Cardiac septum (tissue), 1 donor: ENCODE measurements at places on chromosomes 7 and 10. TPM values are rescaled to one million over a fixed set of nuclear protein-coding genes. Genes with fewer than 3 reads are reported as not detected.
A peak's percentile ranks its signal among the peaks of the same experiment; 100 is the strongest.

The NKX6-2 gene
- not detected for total RNA-seq

The MSANTD7 gene
- total RNA-seq = 6.0 TPM

The TUBB8 gene
- total RNA-seq = not detected

The UCN3 gene
- total RNA-seq = not detected

The SNX10 gene
- total RNA-seq = 1.3 TPM

The LLCFC1 gene
- total RNA-seq = not detected

The HECTD2 gene
- 13.2 TPM for total RNA-seq

The SPDYE6 gene
- total RNA-seq = not detected

The PLXDC2 gene
- total RNA-seq = 22.6 TPM

The RNF133 gene
- total RNA-seq = 0.43 TPM

The SH2D4B gene
- total RNA-seq = not detected

GRCh38 chr7:37527109-37527508 is 78.4 kb upstream of the ELMO1 start:
- no peak for DNase-seq

DNA sequence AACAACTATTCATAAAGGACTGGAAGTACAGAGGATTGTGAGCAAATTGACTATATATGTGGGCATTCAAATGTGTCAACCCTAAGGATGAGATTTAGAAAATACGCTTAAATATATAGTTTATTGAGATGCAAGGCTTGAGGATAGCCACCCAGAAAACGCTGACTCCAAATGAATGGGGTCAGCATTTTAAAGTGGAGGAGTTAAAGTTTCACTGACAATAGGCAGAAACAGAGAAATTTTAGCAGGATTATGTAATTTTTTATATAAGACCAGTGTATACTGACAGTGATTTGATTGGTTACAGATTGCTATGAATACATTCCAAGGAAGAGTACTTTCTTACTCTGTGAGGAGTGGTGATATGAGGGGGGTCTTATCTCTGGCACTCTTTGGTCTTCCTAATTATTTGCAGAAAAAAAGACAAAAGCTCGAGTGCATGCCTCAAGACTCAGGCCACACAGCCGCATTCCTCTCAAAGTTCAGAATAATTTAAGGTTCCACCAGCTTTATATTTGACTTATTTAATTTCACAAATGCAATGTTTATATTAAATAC is 38.6 kb upstream of the ARL4A start:
- DNase-seq = no peak

GRCh38 chr10:47178537-47179290 is 121.3 kb upstream of the GDF10 start:
- DNase-seq = no peak

DNA sequence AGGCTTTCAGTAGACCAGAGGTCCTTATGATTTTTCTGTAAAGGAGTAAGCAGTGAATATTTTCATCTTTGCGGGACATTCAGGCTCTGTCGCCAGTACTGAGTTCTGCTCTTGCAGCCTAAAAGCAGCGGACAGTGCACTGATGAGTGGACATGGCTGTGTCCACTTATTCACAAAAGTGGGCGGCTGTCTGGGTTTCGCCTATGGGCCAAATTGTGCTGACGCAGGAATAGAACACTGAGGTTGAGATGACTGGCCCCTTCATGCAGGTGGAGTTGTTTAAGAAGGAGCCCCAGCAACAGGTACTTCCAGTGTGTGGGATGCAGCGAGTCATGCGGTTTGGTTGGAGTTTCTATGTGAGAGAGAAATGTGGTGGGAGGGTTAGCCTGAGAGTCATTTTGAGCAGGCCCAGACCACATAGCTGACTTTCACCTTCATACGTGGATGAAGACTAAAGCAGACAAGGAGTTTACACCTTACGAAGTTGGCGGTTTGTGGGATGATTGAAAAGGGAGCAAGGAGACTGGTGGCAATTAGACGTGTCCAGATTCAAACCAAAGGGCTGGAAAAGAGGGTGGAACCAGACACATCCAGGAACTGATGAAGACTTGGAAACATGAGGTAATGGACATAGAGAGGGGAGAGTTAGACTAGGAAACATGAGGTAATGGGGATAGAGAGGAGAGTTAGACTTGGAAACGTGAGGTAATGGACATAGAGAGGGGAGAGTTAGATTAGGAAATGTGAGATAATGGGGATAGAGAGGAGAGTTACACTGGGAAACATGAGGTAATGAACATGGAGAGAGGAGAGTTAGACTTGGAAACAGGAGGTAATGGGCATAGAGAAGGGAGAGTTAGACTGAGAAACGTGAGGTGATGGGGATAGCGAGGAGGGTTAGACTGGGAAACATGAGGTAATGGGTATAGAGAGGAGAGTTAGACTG is 38.2 kb downstream of the WDR37 start:
- DNase-seq = no peak

- no peak for DNase-seq
Observed at GRCh38 chr10:70847659-70848360, 32.1 kb downstream of the SGPL1 start.

DNA sequence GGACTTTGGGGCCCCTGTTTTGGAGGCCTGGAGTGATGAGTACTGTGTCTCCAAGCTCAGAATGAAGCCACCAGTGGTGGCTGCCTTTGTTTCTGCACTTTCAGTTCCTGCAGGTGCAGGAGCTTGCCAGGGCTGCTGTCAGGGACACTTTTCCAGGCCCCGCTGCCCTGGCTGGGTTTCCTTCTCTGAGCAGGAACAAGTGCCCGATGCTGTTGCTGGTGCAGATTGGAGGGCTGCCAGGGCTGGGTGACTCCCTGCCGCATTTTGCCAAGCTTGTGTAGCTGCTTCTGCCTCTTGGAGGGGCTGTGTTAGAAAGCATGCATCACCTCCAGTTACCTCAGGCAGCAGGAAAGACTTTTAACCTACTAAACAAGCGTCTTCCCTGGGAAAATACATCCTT is 211.1 kb downstream of the MGMT start:
- DNase-seq = no peak

GRCh38 chr7:50957855-50958254 is 175.2 kb upstream of the GRB10 start:
- DNase-seq = no peak

- DNase-seq = no peak
Observed at GRCh38 chr7:33998476-33998875, 93.1 kb downstream of the BMPER start.

GRCh38 chr7:132508724-132509353 is 67.4 kb downstream of the PLXNA4 start:
- no peak for DNase-seq

DNA sequence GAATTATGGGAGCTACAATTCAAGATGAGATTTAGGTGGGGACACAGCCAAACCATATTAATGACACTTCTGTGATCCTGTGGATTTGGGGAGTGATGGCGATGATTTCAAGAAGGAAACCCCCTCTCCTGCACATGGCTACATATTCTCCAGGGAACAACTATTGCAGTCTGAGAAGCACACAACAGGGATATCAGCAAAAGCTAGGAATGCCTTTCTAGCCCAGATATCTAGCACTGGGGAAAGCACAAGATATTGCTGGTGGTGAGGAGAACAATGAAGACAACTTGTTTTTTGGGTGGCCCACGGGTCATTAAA is 24.3 kb downstream of the EPDR1 start:
- no peak for DNase-seq

DNA sequence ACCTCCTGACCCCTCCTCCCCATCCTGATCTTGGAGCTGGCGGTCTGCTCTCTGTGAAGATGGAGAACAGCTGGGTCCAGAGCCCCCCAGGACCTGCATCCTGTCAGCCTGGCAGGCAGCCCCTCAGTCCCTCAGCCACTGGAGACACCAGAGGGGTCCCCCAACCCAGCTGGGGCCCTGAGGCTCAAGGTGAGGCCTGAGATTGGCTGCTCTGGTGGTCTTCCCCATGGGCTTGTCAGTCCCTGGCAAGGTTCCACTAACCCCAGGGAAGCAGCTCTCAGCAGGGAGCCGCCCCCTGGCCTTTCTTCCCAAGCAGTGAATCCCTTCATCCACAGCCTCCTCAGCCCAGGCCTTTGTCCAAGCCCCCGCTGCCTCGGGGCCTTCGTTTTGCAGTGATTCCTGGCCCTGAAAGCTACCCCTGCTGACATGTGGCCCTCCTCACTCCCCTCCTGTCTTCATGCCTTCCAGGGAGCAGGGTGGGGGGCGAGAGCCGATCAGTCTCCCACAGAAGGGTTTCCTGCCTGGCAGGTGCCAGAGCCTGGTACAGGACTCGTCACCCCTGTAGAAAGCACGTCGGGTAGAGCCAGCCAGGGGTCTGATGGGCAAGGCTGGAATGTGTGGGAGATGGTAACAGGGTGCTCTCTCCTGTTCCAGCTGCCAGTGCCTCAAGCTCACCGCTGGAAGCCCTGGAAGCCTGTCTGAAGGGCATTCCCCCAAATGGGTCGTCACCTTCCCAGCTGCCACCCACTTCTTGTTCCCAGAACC is 48.5 kb downstream of the ZNF467 start:
- peak; percentile 64 for DNase-seq

- no peak for DNase-seq
Observed at GRCh38 chr7:25659841-25660240, 431.6 kb upstream of the NPVF start.

- no peak for DNase-seq
Observed at GRCh38 chr7:142389544-142389943, 131.7 kb upstream of the PRSS58 start.

DNA sequence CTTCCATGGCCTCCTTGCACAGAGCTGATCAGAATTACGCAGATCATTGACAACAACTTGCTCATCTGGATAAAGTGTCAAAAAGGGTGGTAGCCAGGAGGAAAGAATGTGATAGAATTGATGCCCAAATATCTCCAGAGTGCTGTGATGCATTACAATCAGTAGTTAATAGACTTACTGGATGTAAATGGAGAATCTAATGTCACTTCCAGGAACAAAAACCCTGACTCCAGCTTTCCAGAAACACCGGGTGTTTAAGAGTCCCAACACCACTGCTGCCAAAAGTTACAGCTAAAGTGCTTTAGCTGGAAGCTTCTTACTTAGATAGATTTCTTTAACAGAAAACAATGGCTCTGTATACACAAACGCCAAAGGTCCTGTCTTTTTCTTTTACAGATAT is 25.7 kb upstream of the OSBPL3 start:
- no peak for DNase-seq

DNA sequence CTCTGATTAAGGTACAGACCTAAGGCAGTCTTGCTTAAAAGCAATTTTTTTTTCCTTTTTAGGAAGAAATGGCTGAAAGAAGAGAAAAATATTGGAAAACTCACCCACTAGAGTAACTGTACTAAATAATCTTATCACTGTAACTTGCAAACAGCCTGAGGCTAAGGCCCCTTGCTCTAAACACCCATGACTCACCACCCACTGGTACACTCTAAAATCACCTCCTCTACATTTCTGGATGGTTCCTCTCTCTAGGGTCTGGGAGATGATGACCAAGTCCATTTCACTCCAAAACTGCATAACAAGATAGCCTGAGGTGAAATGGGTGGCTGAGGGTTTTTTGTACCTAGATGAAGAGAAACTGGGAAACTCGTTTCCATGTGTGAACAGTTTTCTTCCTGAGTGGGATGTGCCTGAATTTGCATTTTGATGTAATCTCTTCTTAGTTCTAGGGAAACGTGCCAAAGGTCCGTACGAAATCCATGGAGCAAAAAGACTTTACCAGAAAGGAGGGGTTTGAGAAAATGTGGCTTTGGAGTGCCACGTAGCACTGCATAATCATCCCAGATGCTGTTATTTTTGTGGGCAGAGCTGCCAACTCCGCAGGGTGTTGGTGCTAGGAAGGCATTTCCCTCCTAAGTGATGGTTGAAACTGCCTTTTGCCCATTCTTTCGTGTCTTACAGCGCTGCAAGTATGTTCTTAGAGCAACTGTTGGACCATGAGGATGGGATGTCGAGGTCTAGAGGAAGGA is 113.5 kb upstream of the C10orf90 start:
- no peak for DNase-seq

- DNase-seq = peak; percentile 29
Observed at GRCh38 chr7:374706-375311, 84.8 kb downstream of the FOXL3 start.

DNA sequence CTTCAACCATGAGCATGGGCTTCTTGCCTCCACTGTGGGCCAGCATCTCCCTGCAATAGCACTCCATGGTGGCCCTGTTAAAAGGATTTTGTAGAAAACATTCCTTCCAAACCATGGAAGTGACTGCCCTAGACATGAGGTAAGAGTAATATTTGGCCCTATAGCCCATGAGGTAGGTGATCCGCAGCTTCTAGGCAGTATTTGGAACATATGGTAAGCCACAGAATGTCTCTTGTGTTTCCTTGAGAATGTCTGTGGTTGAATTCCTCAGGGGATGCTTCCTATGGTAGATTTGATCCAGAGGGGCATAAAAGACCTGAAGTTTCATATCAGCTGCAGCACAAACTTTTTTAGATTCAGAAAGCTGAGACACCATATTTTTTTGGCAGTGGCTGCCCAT is 54.9 kb downstream of the TMEM168 start:
- no peak for DNase-seq

GRCh38 chr10:55233090-55233489 is 432.1 kb upstream of the PCDH15 start:
- no peak for DNase-seq

- no peak for DNase-seq
Observed at GRCh38 chr7:101862280-101863220, 45.1 kb downstream of the CUX1 start.

DNA sequence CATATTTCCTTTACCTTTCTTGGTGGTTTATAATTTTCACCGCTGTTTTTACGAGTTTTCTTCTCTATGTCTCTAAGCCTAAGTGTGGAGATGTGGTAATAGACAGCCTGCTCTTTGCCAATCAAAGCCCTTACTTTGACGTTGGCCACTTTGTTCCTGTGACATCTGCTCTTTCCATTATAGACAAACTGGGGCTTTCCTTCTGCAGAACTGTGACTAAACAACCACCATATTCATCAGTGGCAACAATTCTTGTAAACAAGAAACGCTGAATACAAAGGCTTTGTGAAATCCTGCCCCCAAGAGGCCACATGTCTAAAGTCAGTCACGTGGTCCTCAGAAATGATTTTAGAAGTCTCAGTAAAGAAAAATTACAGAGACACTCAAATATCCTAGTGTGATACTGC is 59.6 kb upstream of the CAPZA2 start:
- DNase-seq = no peak

DNA sequence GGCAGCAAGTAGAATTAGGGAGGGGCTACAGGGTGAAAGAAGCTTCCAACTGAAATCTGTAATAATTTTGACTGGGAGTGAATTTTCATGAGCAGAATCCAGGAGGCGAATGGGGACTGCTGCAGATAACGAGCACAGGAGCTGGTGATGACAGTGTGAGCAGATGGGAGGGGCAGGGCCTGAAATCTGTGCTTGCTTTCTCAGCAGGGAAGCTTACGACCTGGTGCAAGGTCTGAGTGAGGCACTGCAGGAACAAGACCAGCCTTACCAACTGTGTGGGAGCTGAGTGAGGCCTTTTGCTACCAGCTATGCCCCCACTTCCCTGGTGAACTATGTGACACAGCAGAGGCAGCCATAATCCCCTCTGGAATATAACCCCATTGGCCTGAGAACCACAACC is 109.8 kb downstream of the HPSE2 start:
- no peak for DNase-seq

- no peak for DNase-seq
Observed at GRCh38 chr10:128793726-128794655, 667.8 kb upstream of the MKI67 start.

GRCh38 chr7:98826811-98827231 is 43.0 kb downstream of the TMEM130 start:
- DNase-seq = peak; percentile 94
